GM23248 (cell line): ENCODE measurements at places on chromosomes 5 and 9. TPM values are rescaled to one million over a fixed set of nuclear protein-coding genes. Genes with fewer than 3 reads are reported as not detected.

DNA sequence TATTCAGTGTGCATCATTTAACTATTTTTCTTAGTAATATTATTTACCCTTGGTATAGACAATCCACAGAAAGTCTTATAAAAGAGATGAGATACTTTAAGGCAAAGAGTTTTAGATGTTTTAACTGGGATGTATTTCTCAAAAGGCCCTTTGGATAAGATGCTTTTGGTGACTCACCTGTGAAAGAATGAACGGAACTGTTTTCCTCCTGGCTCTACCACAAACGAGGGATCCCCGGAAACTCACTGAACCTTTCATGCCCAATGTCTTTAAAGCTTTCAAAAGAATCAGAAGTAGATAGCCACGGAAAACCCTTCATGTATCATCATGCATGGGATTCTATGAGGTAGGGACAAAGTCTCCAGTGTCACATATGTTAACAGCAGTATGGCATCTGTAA is 1.6 kb downstream of the ZNF782 start:
- DNase-seq: no peak

The LAMC3 gene
- not detected in 2 replicates for total RNA-seq

GRCh38 chr9:89937051-89937450 is 332.2 kb downstream of the GADD45G start:
- DNase-seq: no peak

The LHX2 gene
- not detected in 2 replicates for total RNA-seq

The IFNB1 gene
- not detected in 2 replicates for total RNA-seq

The NR5A1 gene
- total RNA-seq: not detected in 2 replicates

DNA sequence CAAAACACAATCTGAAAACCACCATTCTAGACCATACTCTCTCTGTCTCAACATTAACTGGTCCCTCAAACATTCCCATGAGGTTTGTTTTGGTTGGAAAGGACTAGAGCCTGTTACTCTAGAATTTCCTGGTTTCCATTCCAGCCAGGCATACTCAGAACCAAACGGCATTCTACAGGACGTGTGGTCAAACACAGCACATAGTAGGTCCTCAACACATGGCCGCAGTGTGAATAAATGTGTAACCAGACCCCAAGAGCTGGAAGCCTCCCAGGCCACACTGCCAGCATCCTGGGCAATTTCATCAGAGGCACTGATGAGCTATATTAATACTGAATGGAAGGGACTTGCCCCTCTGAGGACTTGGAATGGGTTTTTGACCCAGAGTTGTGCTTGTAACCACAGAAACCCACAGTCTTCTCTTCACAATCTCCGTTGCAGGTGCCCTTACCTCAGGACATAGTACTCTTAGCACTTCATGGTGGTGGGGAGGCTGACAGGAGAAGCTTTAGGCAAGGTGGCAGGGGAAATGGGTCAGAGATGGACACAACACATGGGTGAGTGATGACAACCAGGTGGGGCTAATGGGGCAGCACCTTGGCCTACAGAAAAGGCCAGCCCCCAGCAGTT is 66.0 kb downstream of the ZNF366 start:
- DNase-seq: peak; percentile 20

- DNase-seq: peak; percentile 51
Measured at GRCh38 chr9:71487061-71487460, 281.3 kb downstream of the CEMIP2 start.

GRCh38 chr5:168261227-168261571 is 30.2 kb upstream of the WWC1 start:
- no peak for DNase-seq

GRCh38 chr9:131278702-131279111 is 2.4 kb upstream of the FAM78A start:
- no peak for DNase-seq

DNA sequence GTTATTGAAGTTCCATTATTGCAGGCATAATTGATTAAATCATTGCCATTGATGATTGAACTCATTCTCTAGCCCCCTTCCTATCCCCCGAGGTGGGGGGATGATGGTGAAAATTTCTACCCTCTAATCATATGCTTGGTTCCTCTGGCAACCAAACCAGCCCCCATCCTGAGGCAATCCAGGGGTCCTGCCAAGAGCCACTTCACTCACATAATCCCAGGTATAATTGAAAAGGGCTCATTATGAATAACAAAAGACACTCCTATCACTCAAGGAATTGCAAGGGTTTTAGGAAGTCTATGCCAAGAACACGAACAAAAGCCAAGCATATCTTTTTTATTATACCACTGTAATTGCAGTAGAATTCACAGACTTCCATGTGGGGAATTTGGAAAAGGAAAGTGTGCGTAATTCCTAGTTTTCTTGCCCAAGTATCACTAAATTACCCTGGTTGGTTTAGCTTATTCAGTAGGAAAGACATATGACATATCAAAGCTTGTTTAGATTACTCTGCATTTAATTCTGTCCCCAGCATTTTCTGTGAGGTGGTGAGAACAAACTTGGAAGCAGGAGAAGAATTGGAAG is 130.7 kb upstream of the TAF11L2 start:
- no peak for DNase-seq

The NME5 gene
- not detected in 2 replicates for total RNA-seq

GRCh38 chr5:157732596-157733262 is 1.5 kb downstream of the THG1L start:
- DNase-seq: no peak

DNA sequence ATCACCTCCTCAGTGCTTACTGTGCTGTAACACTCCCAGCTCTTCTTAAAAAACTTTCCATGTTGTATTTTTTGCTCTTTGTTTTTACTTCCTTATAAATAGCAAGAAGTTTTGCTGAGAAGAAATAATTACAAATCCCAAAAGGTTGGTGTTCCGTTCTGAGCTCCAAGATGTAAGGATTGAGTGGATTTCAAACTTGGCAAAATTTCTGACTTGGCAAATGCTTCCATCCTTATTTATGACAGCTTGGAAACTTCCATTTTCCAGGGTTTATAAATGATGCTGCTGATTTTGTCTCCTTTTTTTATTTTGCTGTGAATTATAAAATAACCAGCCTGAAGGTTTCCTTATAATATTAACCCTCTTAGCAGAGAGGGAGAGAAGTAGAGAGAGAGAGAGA is 151.9 kb downstream of the NTRK2 start:
- DNase-seq: no peak

- DNase-seq: peak; percentile 67
Measured at GRCh38 chr5:128101676-128102075, 18.1 kb downstream of the SLC12A2 start.

DNA sequence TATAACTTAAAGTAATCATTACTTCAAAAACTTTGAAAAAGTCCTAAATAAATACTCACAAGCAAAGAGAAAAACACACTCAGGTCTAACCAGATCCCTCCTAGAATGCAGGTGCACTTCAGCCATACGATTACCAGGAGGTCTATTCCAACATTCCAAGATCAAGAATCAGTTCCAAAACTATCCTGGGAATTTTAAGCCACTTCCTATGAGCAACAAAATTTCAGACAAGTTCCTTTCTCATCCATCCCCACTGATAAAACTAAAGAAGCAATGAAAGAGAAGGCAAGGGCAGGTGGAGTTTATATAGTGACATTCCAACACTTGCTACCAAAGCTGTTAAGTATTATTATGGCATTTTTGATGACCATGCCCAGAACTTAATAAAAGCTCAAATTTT is 29.6 kb downstream of the MLLT3 start:
- DNase-seq: no peak

- no peak for DNase-seq
Measured at GRCh38 chr9:94148419-94148818, 64.2 kb downstream of the PTPDC1 start.

The SPINK13 gene
- not detected in 2 replicates for total RNA-seq

DNA sequence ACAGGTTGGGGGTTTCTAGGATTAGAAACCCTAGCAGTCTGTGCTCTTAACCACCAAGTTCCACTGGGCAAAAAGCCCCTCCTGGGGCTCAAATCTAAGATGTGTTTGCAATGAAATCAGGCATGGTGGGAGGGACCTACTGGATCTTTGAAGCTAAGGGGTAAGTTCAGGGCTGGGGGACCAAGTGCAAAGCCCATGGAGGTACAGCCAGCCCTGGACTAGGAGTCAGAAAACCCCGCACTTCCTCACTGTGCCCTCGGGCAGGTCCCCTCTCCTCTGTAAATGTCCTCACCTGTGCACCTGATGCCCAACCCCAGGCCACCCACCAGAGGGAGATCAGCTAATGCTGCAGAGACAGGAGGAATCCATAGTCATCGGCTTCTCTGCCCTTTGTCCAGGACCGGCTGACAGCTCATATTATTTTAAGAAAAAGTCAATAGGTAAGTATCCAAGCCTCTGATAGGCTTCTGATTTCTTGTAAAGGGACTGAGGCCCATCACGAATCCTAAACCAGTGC is 138.3 kb downstream of the PAX5 start:
- DNase-seq: no peak

DNA sequence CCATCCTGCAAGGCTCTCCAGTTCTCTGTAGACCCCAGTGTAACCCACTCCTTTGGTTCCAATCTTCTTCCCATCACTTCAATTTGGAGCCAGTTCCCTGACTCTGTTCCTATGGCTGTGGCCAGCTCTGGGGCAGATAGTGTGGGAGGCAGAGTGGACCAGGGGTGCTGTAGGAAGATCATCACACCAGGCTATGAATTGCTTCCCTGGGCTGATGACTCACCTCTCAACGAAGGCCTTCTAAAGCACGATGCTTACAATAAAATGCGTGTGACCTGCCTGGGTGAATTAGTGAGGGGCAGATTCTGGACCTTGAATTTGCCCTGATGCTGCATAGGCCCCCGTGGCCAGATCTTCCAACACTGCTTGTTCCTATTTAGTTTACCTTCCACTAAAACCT is 289.7 kb downstream of the FBXL7 start:
- peak; percentile 23 for DNase-seq

The GRHPR gene
- 146 and 160 TPM in 2 replicates for total RNA-seq

DNA sequence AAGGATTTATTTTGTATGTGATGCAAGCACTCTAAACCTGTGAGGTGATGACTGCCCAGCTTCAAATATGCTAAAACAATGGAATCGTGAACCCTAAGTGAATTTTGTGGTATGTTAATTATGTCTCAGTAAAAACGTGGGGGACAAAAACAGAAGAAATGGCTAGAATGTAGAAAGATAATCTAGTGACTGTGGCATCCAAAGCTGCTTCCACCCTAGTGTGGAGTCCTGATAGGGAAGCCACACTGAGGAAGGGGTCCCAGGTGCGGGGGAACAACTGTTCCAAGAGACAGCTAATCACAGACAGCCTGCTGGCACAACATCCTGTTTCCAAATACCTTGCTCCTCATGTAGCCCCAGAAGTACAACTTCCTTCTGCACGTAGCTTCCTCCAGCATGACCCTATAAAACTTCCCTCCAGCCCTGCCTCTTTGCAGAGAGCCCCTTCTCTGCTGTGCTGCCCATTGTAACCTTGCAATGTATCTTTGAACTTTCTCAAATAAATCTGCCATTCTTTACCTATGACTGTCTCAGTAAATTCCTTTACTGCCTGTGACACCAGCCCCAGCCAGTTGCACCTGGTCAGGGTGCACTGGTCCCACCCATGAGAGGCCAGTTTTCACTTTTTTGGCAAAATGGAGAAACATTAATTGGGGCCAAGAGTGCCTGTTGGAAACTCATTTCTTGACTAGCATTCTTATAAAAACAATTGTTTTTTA is 4.9 kb downstream of the GMCL2 start:
- DNase-seq: no peak

The PCDHGA11 gene
- 21.7 and 25.3 TPM in 2 replicates for total RNA-seq

The INSL6 gene
- total RNA-seq: not detected in 2 replicates

DNA sequence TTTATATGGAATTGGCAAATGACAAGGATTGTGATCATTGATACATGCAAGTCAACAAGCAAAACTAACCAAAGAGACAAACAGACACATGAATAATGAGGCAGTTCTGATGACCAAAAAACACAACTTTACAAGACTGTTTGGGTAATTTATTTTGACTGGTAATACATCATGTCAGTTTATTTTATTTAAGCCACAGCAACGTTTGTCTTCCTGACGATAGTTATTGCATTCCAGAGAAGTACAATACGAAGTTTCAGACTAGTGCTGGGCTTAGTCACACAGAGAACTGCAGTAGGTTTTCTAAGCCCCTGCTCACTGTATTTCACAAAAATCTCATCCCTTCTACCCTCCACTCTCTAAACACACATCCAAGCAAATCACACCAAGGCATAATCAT is 514.2 kb downstream of the RAB3C start:
- DNase-seq: peak; percentile 22

GRCh38 chr9:132311978-132312377 is 42.8 kb downstream of the SETX start:
- no peak for DNase-seq

DNA sequence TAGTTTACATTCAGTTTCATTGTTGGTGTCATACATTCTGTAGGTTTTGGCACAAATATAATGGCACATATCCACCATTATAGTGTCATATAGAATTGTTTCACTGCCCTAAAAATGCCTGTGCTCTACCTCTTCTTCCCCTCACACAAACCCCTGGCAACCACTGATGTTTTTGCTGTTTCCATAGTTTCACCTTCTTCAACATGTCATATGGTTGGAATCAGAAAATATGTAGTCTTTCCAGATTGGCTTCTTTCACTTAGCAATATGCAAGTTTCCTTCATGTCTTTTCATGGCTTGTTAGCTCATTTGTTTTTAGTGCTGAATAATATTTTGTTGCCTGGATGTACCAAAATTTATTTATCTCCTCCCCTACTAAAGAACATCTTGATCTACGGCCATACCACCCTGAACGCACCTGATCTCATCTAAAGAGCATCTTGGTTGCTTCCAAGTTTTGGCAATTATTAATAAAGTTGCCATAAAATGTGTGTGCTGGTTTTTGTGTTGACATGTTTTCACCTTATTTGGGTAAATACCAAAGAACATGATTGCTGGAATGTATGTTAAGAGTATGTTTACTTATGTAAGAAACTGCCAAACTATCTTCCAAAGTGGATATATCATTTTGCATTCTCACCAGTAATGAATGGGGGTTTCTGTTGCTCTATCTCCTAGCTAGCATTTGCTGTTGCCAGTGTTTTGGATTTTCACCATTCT is 17.0 kb upstream of the CDK20 start:
- no peak for DNase-seq

GRCh38 chr5:24407466-24407865 is 237.3 kb downstream of the CDH10 start:
- no peak for DNase-seq

DNA sequence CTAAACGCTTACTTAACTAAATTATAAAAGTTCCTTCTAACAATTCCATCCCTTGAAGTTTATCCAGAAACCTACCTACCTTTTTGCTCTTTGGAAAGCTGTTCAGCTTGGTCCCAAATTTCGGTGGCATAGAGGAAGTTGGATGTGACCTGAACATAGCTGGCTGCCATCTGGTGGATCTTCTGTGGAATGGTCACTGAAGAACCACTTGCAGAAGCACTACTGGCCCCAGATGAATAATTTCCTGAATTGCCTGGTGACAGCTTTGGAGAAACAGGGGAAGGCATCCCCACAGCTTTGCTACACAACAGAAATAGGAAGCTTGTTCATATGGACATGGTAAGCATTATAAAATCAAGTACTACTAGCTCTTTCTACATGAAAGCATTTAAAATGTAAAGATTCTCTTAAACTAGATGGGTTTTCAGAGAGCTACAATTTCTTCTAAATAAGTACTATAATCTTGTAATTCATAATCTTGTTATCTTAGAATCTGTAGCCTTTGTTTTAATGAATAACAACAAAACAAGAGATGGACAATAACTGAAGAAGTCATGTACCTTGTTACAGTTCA is 9.9 kb downstream of the LEAP2 start:
- DNase-seq: peak; percentile 89

GRCh38 chr5:173321886-173322285 is 6.3 kb downstream of the STC2 start:
- peak; percentile 80 for DNase-seq
